Activated CD4-positive, CD25-positive, alpha-beta regulatory T cell (primary cell): ENCODE measurements at places on chromosomes 3 and 15.

DNA sequence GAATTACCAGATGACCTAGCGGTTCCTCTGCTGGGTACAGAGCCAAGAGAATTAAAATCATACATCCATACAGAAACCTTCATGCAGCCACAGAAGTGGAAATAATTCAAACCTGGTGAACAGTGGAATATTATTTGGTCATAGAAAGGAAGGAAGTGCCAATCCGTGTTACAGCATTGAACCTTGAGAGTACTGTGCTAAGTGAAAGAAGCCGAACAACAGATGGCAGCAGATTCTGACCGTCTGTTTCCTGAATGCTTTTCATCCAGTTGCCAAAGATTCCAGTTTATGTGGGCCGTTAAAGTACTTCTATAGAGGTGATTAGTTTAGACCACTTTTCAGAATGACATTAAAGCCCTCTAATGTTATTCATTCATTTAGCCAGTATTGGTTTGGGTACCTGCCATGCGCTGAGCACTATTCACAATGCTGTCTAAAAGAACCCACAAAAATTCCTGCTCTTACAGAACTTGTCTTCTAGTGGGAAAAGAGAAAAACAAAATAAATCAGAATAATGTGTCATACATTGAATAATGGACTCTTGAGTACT lies 45.8 kb upstream of the SENP5 start:
- DNase-seq = no peak

- DNase-seq = no peak
These were observed 80.7 kb downstream of the PPARG start for GRCh38 chr3:12369598-12369997.

- DNase-seq = no peak
These were observed 11.4 kb downstream of the CEP97 start for GRCh38 chr3:101735833-101736232.

DNA sequence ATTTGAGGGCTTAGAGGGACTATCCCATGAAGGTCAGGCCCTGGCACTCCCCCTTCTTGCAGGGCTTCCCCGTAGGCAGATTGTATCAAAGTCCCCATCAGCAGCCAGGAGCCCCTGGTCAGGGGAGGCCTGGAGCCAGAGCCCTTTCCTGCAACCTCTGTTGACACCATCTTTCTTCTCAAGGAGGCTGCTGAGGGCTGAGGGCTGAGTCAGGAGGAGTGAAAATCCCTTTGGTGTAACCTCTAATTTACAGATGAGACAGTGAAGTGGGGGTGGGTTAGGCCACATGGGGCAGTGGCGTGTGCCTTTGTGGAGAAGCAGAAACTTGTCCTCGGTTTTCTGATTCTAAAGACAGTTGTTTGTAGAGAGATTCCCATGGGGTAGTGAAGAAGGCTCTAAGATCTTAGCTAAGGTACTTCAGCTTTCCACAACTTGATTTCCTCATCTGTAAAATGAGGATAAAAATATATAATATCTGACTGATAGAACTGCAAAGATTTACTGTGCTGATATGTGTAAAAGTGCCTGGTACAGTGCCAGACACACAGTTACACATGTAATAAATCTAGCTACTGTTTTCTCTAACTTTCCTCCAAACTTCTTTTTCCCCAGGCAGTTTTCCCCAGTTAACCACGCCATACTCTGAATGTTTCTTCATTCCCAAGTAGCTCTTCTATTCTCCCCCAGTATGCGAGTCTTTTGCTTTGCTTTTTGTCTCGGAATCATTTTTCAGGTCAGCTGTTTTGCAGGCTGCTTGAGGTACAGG lies 249.4 kb upstream of the TPM1 start:
- no peak for DNase-seq

- DNase-seq = peak; percentile 88
These were observed 693 bp downstream of the RASGRP1 start for GRCh38 chr15:38563723-38564519.

- peak; percentile 50 for DNase-seq
These were observed 462 bp downstream of the EDEM1 start for GRCh38 chr3:5187920-5188418.

- DNase-seq = no peak
These were observed 12.2 kb upstream of the XYLB start for GRCh38 chr3:38334142-38335055.

DNA sequence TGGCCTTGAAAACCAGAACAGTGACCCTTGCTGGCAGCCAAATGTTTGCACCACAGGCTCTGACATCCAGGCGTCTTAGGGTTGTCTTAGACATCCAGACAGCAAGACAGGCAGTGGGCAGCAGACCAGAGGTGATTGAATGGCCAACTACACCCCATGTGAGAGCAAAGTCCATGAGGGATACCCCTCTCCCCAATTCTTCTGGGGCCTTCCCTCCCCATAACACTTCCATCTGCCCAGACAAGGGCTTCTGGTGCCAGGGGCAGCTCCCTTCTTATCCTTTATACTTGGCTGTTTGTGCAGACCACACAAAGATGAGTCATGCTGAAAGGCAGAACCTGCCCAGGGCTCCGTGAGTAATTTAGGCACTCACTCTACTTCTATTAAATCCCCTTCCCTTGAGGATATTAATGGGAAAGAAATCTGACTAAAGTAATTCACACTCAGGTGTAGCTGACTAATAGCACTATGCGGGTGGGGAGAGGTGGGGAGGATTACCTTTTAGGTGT lies 257.9 kb downstream of the UACA start:
- DNase-seq = no peak

- DNase-seq = no peak
These were observed 238.5 kb upstream of the ZNF385D start for GRCh38 chr3:21989341-21990042.

- no peak for DNase-seq
These were observed 9.9 kb downstream of the ZIC1 start for GRCh38 chr3:147418808-147419701.

DNA sequence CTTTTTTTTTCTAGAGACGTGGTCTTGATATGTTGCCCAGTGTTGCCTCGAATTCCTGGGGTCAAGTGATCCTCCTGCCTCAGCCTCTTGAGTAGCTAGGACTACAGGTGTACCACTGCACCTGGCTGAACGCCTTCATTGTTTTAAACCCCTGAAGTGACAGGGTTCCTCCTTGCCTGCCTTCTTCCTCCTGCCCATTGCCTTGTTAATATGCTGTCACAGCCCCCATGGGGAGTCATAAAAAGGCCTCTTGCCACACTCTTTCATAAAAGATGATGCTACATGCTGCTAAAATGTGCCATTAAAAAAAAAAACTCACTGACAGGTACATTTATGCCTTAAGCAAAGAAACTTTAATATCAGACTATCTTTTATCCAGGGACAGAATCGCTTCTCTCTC lies 116.8 kb upstream of the SKOR1 start:
- DNase-seq = no peak

DNA sequence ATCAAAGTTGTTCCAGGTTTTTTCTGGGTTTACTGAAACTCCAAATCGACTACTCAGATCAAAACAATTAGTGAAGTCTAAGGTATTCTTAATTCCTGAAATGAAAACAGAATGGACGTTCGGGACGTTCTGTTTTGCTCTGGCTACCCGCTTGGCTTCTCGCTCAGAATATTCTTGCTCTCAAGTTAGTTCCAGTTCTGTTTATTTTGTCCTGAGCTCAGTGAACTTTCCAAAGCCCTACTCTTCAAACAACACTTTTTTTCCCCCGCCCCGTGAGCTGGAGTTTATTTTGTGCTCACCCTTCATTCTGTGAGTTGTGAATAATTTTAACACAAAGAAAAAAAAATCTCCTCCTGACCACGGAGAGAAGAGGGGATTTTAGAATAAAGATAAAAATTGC lies 72.6 kb downstream of the SAMMSON start:
- no peak for DNase-seq

DNA sequence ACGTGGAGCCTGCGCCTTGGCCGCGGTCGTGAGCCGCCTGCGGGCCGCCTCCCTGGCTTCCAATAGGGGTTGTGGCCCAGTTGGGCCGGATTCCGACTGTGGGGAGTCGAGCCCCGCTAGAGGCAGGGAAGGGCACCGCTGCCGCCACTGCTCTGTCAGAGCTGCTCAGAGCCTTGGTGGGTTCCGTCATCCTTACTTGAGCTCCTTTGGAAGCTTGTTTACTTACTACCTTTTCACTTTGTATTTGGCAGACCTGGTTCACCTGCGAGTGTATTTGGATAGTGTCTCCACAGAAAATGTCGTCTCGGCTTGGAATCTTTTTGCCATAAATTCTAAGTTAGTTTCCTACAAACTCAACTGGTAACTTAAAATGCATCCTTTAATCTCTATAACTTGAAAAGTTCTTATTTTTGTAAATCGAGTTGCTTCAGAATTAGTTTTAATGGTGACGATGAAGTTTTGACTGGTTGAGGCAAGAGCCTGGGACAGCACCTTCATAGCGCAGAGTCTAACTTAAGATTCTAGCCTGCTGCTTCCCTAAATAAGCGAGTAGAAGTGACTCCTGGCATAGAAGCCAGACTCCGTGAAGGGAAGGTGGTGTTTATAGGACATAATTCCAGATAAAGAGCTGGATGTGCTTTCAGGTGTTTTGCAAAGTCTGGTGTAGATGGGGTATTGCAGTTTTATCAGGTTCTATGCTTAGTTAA lies 800 bp downstream of the DAG1 start:
- no peak for DNase-seq

DNA sequence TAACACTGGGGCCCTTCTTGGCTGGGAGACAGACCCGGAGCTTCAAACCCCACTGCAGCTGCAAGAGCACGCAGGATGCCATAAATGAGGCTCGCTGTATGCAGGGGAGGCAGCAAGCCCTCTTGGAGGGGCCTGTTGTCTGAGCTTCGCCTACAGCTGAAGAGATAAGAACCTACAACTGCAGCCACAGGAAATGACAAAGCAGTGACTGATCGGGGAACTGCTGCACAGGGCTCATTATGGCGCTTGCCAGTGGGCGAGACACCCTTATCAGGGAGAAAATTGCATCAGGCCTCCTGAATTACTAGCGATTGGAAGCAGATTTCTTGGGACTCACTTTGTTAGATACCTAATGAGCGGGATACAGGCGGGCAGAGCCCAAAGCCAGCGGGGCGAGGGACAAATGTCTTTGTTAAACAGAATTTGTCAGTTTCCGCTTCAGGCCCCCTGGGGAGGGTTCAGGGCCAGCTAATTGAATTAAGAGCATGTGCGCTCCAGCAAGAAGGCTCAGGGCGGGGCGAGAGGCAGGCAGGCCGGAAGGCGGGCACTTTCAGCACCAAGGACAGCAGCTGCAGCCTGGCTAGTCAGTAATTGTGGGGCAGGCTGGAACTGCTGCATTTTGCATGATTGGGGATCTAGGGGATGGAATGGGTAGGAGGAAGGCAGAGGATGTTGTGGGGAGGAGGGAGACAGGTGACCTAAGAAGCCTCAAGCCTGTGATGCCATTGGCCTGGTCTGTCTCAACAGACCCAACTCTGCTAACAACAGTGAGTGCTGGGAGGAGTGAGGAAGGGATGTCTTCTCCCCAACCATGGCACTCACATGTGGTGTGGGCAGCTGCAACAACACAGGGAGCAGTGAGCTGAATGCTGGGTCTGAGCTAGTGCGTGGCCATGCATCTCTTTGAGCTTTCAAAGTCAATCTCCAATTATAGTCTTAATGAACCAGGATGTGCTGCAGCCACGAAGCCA lies 55.3 kb downstream of the CCDC33 start:
- peak; percentile 33 for DNase-seq

DNA sequence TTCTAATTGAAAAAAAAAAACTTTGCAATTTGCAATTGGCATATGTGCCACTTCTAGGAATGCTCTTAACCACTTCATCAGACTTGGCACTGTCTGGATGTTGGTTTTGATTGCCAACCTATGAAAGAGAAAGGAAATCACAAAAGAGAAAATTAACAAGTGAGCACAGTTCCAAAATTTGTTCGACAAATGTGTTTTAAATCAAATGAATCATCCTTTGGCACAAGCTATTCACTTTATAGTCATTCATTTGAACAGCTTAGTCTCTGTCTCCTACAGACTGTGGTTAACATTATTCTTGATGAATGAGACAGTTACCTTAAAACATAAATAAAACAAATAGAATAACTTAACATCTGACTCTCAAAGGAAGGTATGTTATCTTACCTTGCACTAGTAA lies 265.0 kb downstream of the EPHA3 start:
- DNase-seq = no peak

DNA sequence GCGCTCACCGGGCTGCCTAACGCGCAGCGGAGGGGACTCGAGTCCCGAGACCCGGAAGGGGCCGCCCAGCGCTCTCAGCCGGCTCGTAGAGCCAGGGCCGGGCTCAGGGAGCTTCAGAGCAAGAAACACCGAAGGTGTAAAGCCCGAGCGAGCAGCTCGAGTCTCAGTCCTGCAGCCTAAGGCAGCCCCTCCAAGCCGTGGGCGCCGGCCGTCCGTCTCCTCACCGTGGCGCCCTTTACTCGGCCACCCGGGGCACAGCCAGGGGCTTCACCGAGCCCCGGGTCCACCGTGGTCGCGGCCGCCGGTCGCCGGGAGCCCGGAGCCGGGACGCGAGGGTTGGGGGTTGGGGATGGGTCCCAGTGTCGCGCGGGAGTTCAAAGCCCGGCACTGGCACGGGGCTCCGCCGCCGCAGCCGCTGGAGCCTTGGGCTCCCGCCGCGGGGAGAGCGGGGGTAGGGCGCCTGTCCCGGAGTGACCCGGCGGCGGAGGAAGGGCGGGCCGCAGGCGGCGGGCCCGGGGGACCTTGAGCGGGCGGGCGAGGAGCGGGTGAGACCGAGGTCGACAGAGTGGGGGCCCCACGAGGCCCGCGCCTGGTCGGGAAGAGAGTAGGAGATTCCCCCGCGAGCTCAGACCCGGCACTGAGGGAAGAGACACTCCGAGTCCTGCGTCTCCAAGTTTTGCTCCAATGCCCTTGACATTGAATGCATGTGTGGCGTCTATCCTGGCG lies 26.9 kb upstream of the THRB start:
- no peak for DNase-seq

- no peak for DNase-seq
These were observed 10.5 kb upstream of the IP6K2 start for GRCh38 chr3:48727511-48727910.

DNA sequence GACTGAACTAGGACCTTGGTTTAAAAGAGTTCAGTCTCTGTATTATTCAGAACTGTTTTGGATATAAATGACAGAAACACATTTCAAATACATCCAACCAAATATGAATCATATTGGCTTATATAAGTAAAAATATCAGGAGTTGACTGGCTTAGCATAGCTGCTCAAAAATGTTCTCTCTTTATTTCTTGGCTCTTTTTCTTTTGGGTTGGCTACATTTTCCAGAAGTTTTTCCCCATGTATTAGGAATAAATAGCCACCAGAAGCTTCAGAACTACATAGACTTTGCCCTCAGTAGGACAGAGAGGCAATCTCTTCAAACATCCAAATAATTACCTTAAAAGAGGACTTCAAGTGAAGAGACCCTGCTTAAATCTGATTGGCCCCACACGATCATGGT lies 32.7 kb downstream of the KCNMB2 start:
- no peak for DNase-seq

- no peak for DNase-seq
These were observed 316.8 kb downstream of the CHST2 start for GRCh38 chr3:143436231-143436930.
